Left renal cortex interstitium (tissue), 4 donors: ENCODE measurements at places on chromosomes 11 and 22. TPM values are rescaled to one million over a fixed set of nuclear protein-coding genes. Genes with fewer than 3 reads are reported as not detected.

The IL18 gene
- polyA plus RNA-seq = 15.4 TPM

The MFRP gene
- not detected for polyA plus RNA-seq

The FREY1 gene
- 0.31 TPM for polyA plus RNA-seq

The NXPE4 gene
- polyA plus RNA-seq = not detected

The CYTH4 gene
- polyA plus RNA-seq = 3.2 TPM

The E2F8 gene
- polyA plus RNA-seq = 6.8 TPM

The MALAT1 gene
- 1,150 TPM for polyA plus RNA-seq

The CHRDL2 gene
- polyA plus RNA-seq = 0.99 TPM

The KRTAP5-11 gene
- not detected for polyA plus RNA-seq

The LSP1 gene
- polyA plus RNA-seq = 5.2 TPM

The TTC28 gene
- 49.6 TPM for polyA plus RNA-seq

The RASSF10 gene
- 29.0 TPM for polyA plus RNA-seq

The MTMR3 gene
- polyA plus RNA-seq = 44.8 TPM

The ELMOD1 gene
- polyA plus RNA-seq = 0.27 TPM

The KDM4E gene
- 0.18 TPM for polyA plus RNA-seq

The TTC12 gene
- polyA plus RNA-seq = 40.4 TPM

The LRP4 gene
- polyA plus RNA-seq = 27.6 TPM

The NLRP14 gene
- 0.43 TPM for polyA plus RNA-seq

The RFPL2 gene
- 0.23 TPM for polyA plus RNA-seq

The HOATZ gene
- 0.19 TPM for polyA plus RNA-seq
